Activated naive CD4-positive, alpha-beta T cell (primary cell): ENCODE measurements at places on chromosomes 11 and 22.

GRCh38 chr11:18927550-18928322, 11.5 kb downstream of the MRGPRX1 start:
- DNase-seq, result no peak

DNA sequence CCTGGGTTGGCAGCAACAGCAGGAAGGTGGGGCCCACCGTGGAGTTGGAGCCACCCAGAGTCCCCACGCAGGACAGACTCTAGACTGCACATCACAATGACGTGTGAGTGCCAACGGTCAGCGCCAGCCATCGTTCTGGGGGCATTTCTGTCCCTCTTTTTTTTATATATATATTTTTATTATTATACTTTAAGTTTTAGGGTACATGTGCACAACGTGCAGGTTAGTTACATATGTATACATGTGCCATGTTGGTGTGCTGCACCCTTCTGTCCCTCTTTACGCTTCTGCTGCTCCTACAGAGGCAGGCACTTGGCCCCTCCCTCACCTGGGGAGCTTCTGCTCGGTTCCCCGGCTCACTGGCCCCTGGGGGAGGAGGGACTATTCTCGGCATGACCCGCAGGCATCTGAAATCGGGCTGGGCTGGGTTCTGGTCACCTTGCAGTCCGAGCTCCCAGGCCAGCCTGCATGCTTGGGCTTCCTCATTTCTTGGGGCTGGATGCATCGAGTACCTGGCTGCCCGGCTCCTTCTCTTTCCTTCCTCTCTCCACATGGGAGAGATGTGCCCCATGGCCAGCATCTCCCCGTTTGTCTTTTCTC, 787.4 kb downstream of the TBC1D22A start:
- DNase-seq, result no peak

GRCh38 chr22:45235851-45236342, 4.8 kb downstream of the KIAA0930 start:
- DNase-seq, result no peak

GRCh38 chr11:44318369-44318768, 8.4 kb upstream of the ALX4 start:
- DNase-seq, result no peak

DNA sequence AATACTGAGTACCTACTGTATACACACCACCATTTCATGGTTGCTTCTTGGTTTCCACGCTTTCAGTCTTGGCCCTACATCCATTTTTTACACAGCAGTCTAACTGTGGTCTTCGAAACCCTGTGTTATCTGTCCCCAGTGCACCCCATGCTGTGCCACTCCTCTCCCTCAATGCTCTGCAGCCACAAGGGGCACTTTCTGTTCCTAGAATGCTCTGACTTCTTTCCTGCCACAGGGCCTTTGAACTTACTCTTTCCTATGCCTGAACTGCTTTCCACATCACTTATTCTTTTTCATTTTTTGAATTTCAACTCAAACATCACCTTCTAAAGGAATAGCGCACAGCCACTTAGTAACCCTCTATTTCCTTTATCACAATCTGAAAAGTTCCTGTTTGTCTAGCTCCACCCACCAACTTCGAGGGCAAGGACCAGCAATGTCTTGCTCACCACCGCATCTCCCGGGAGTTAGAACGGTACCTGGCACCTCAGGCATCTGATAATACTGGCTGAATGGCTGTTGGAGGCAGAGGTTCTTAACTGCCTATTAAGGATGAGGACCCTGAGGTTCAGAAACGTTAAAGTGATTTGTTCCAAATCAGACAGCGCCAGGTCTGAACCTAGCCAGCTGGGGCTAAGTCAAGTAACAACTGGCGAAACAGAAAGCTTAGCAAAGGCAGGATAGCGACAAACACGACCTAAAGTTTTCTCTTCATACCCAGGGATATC, 568 bp downstream of the ALG8 start:
- DNase-seq, result no peak

- no peak for DNase-seq
Measured at GRCh38 chr22:23697031-23697970, 6.5 kb downstream of the RGL4 start.

DNA sequence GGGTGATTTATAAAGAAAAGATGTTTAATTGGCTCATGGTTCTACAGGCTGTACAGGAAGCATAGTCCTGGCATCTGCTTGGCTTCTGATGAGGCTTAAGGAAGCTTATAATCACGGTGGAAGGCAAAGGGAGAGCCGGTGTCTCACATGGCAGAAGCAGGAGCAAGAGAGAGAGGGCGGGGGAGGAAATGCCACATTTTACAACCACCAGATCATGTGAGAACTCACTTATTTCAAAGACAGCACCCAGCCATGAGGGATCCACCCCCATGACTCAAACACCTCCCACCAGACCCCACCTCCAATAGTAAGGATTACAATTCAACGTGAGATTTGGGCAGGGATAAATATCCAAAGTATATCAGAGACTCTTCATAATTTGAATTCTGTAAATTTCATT, 200.7 kb downstream of the MSANTD4 start:
- DNase-seq, result no peak

DNA sequence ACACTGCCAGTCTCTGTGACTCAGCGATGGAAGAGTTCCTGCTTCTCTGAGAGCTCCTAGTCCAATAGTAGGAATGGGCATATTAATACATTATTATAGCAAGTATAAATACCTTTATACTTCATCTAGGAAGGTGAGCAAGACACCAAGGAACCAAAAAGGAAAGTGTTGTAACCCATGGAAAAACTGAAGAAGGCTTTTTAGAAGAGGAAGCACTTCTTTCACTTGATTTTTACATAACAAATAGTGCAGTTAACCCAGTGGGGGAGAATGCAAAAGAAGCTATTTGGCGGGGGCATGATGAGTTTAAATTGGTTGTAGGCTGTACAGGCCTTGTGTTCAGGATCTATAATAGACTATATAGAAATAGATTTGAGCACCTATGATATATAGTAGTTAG, 31.2 kb upstream of the C11orf87 start:
- DNase-seq, result no peak
